ENCODE measurements at places on chromosomes 13 and 19.

DNA sequence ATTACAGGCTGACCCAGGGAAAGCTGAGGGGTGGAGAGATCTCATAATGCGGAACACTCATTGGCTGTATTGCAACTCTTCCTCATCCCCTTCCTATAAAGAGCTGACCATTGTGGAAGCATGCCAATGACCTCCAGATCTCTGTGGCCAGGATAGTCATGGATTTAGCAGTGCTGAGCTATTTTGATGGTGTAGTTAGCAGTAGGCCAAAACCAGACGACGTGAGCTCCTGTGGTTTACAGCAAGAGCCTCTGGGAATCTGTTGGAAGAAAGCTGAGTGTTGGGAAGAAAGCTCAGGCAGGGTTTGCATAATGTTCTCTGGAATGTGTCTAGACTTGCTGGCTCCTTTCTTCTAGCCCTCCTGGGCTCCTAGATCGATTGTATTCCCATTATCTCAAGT is 187.5 kb upstream of the GPC6 start:
- DNase-seq, result no peak

- DNase-seq, result no peak
Measured at GRCh38 chr13:99892196-99892613, 79.4 kb downstream of the ZIC5 start.

DNA sequence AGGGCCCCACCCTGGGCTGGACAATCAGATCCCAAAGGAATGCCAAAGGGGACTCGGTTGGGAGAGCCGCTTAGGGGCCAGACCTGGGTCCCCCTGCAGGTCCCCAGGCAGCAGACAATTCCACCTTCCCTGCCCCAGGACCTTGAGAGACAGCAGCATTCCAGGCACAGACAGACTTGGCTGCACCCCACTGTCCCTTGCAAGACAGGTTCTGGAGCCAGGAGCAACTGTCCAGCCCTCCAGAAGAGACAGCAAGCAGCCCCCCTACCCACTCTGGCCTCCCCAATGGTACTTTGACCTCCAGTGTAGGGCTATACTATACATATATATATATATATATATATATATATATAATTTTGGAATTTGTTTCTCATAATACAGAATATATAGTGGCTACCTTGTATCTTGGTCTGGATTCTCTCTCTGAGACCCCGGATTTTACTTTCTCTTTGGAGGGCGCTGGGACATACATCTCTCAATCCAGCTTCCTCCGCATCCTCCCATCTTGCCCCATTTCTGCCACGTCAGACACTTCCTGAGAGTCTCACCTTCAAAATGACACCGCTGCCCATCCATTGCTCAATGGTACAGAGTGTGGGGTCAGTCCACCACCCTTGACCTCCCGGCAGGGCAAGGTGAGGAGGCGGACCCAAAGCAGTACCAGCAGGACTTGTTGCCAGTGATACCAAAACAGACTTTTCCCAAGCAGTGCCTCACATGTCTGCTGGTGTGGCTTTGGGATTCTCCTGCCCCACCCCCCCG is 12.7 kb downstream of the SMIM24 start:
- DNase-seq, result no peak

DNA sequence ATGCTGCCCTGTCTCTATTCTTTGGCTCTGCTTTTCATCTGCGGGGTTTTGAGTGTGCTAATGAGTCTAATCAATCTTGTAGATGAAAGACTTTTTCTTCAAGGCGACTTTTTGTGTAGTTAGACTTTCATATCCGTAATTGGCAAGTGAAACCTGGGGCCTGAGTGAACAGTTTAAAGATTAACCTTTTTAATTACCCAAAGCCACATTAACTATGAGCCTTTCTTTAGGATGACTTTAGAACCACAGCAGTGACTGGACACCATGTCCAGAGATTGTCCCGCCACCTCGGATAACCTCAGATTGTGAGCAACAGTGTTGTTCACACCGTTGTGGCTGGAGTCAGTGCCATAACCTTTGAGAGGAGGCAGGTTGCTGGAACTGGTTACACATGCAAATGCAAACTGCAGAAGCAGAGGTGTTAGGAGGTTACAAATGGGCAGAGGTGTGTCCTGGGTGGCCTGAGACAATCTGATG is 58.7 kb downstream of the SIAH3 start:
- no peak for DNase-seq

- no peak for DNase-seq
Measured at GRCh38 chr19:53157626-53158025, 1.2 kb downstream of the ZNF347 start.

DNA sequence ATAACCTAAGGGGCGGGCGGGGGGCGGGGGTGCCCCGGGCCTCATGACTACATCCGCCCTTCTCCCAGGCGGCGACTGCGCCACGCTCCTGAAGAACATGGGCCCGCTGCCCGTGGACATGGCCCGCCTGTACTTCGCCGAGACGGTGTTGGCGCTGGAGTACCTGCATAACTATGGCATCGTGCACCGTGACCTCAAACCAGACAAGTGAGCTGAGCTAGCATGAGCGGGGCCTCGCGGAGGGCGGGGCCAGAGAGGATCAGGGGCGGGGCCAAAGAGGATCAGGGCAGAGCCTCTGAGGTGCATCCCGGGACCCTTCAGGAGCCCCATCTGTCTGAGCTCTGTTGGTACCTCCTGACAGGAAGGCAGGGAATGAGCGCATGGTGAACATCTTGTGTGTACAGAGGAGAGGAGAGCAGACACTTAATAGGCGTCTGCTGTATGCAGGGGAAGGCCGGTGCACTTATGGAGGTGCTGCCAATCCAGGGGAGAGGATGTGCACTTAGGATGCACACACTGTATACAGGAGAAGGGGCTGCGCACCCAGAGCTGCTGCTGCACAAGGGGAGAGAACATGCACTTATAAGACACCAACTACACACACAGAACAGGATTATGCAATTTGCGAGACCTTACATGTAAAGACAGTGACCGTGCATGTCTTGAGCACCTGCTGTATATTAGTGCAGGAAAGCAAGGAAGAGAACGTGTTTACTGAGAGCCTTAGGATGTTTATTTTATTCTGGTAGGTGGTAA is 20.9 kb upstream of the PIK3R2 start:
- DNase-seq, result no peak

DNA sequence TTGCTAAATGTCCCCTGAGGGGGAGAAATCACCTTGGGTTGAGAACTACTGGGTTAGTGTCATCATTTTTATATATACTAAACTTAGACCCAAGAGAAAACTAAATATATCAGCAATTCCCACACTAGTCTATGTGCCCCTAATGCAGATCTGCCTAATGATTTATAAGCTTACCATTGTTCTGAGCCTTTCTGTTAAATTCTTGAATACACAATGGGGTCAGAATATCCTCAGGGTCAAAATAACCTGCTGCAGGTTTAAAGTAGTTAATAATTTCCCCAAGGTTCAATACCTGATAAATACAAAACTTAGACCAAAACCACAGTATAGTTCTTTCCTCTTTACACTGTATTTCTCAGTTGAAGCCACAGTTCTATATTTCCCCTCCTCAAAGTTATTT is 4.6 kb downstream of the VWA8 start:
- no peak for DNase-seq

GRCh38 chr13:52411629-52412028 is 5.7 kb upstream of the THSD1 start:
- no peak for DNase-seq

DNA sequence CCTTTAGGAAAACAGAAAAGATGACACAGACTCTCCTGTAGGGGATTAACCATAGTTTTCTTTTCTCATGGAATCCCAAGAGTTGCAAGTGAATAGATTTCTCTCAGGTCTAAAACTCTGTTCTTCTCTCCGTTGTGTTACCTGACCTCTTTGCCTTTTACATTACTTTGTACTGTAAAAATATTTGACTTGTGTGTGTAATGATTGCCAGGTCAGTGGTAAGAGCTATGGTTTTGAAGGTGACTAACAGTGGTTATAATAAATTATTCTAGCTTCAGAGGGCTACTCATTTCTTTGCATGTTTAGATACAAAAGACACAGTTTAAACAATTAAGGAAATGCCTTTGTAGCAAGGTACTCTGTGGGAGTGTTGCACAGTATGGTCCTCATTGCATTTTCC is 23.0 kb upstream of the PSG2 start:
- no peak for DNase-seq

GRCh38 chr13:92657565-92657964 is 569.0 kb upstream of the GPC6 start:
- no peak for DNase-seq

GRCh38 chr13:112061367-112062061 is 5.4 kb upstream of the SOX1 start:
- no peak for DNase-seq

DNA sequence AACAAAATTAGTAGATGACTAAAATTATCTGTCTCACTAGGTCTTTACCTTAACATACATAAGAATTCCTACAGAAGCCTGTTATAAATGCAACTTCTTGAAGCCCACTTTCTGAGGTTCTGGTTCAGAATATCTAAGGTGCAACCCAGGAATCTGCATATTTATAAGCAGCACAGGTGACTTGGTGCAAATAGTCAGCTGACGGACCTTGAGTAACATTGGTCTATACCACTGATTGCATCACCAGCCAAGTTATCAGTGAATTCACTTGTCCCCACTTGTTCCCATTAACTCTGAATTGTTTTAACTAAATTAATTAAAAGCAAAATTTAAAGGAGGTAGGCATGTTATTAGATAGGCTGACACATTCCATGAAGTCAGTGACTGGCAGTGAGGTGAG is 109.9 kb downstream of the FRY start:
- no peak for DNase-seq

GRCh38 chr13:77353995-77354394 is 27.1 kb upstream of the MYCBP2 start:
- no peak for DNase-seq

DNA sequence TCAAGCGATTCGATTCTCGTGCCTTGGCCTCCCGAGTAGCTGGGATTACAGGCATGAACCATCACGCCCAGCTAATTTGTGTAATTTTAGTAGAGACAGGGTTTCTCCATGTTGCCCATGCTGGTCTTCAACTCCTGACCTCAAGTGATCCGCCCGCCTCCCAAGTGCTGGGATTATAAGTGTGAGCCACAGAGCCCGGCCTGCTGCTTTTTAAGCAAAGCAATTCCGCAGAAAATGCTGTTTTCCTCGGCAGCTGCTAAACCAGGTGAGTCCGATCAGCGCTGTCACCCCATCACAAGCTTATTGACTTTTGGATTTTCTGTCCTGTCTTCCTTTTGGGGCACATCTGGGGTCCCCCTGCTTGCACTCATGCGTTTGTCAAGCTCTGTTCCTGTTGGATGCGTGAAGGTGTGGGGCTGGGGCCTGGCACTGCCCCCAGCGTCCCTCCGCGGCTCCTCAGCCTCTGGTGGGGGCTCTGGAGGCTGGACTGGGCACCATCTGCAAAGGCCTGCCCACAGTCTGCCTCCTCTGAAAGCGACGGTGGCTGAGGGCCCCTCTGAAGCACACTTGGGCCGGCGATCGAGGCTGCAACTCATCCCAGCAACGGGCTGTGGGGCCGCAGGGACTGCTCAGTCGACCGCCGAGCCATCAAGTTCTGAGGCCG is 25.7 kb downstream of the CEBPG start:
- DNase-seq, result no peak

- DNase-seq, result peak; percentile 71
Measured at GRCh38 chr13:75769141-75769905, 133.2 kb downstream of the LMO7 start.

- DNase-seq, result no peak
Measured at GRCh38 chr13:25783076-25783475, 268.7 kb downstream of the SHISA2 start.

GRCh38 chr13:43894438-43894837 is 14.7 kb downstream of the LACC1 start:
- DNase-seq, result no peak

GRCh38 chr13:92538164-92538563 is 688.4 kb upstream of the GPC6 start:
- no peak for DNase-seq

DNA sequence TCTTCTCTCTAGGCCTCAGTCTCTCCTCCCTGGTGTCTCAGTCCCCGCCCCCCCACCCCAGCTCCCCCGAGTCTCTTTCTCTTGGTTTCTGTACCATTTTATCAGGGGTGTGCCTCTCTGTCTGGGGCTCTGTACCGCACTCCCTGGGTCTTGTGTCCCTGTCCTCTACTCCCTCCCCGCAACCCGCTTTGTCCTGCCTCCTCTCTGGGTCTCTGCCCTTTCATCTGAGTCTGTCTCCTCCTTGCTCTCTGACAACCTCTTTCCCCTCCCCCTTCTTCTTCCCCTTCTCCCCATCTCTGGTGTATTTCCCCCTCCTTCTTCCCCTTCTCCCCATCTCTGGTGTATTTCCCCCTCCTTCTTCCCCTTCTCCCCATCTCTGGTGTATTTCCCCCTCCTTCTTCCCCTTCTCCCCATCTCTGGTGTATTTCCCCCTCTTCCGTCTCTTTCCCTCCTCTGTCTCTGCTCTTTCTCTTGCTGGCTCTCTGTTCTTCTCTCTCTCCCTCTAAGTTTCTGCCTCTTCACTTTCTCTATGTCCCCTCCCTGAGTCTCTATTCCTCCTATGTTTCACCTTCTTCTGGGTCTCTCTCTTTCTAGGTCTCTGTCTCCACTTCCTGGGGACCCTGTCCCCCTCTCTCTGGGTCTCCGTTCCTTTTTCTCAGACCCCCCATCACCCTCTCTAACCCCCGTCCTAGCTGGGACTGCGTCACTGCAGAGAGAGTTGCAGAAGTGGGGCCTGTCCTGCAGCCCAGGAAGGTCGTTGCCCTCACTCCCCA is 2.2 kb upstream of the KCNC3 start:
- peak; percentile 30 for DNase-seq

- DNase-seq, result no peak
Measured at GRCh38 chr13:111901267-111901915, 165.6 kb upstream of the SOX1 start.

DNA sequence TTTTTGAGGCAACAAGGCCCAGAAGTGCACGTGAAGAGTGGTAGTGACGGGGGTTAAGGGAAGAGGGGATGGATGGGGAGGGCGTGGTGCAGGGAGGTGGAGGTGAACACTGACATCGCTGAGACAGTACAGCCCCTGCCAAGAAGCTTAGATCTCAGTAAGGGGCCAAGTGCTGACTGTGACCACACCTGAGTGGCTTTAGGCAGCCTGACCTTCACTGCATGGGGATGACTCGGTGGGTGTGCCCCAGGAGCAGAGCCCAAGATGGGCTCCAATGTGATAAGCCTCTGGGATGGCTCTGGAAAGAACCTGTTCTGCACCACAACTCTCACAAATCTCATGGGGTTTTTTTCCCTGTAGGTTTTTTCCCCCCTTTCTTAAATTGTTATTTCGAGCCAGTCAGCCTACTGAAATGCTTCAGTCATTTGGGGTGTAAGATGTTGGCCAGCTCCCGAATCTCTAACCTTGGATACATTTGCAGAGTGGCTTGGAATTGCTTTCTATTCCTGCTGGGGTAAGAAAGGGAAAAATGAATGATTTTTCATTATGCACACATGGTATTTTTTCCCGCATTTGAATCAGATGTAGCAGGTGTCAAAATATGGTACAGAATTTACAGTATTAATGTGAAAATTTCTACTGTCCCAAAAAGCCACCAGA is 165.0 kb downstream of the TM9SF2 start:
- no peak for DNase-seq

GRCh38 chr13:40433577-40433976 is 232.9 kb downstream of the FOXO1 start:
- DNase-seq, result no peak

Data from NCI-H146 (cell line).